ENCODE measurements at places on chromosomes 1 and 21.

DNA sequence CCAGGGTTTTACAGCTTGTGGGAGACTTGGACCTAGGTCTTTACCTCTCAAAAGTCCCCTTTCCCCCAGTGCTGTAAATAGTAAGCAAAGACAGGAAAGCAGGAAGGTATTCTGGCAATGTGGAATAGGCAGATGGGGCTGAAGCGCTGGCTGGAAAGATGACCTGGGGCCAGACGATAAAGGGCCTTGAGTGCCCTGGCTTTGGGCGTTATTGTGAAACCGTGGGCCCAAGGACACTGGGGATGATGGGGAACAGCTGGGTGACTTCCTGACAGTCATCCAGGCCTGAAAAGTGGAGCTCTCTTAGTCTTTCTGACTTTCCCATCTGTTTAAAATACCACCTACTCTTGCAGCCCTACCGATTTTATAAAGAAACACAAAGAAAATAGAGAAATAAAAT is 16.3 kb downstream of the URB2 start:
- DNase-seq: no peak

- no peak for DNase-seq
These were observed 48.3 kb upstream of the POFUT2 start for GRCh38 chr21:45335761-45336534.

DNA sequence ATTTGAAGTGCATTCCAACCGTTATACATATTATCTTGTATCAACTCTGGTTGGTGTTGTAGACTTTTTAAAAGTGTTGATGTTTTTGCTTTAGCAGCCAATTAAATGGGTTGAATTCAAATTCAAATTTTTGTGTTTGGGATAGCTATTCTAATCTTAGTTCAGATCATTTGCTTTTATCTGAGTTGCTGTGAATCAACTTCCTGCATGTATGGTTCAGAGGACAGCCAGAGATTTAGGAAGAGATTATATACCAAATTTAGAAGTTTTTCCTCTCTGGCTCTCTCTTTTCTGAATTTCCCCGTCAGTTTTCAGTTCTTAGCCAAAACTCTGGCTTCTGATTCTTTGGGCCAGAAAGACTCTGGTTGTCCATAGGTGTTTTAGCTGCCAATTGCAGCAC is 415.5 kb downstream of the NUF2 start:
- DNase-seq: no peak

DNA sequence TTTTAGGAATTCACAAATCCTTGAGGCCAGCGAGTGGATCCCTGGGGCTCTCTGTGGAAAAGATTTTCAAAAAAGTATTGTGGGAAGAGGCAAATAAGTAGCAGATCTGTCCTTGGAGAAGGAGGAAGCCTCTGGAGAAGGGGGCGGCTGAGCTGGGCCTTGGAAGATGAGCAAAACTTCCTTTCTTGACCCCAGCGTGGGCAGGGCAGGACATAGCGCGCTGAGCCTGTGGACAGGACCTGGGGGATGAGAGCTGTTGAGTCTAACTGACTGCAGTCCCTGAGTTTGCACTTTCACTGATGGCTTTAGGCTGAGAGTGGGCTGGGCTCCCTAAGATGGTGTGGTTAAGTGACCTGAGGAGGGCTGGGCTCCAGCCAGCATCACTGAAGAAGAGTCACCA is 170.2 kb upstream of the GALNT2 start:
- no peak for DNase-seq

DNA sequence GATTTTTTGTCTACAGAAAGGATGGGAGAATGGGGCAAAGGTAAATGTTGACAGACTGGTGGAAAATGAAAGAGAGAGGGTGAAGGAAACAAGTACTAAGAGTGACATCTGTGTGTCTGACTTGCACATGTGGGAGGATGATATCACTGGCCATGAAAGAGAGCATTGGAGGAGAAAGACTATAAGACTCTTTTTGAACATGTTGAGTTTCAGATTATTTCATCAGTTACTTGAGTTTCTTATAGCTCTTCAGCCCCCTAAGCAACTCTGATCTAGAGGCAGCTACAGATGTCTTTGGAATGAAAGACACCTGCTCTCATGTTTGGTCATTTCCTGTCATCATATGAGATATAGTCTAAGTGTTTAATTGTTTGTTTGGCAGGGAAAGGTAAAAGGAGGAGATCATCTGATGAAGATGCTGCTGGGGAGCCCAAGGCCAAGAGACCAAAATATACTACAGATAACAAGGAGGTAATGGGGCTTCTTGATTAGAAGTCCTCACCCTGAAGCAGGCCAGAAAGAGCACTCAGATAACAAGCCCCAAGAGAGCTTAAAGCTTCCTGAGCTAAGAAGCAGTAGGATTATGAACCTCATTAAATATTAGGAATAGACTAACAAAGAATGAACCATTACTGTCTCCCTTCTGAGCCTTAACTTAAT is 4.5 kb downstream of the POLR3C start:
- DNase-seq: no peak

- DNase-seq: no peak
These were observed 6.7 kb upstream of the EVI5 start for GRCh38 chr1:92791487-92792066.

GRCh38 chr1:245475126-245475525 is 320.3 kb downstream of the KIF26B start:
- DNase-seq: no peak

DNA sequence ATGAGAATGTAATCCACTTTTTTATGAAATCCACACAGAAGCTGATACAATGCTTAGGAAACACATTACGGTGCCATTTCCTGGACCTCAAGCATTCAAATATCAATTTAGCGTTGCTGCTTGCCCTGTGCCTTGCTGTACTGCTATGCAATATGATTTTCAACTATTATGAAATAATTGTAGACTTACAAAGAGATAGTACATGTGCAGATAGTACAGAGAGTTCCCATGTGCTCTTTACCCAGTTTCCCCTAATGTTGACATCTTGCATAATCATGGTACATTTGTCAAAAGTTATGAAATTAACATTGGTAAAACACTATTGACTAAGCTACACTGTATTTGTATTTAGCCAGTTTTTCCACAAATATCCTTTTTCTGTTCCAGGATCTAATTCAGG is 37.7 kb upstream of the PTBP2 start:
- DNase-seq: no peak

DNA sequence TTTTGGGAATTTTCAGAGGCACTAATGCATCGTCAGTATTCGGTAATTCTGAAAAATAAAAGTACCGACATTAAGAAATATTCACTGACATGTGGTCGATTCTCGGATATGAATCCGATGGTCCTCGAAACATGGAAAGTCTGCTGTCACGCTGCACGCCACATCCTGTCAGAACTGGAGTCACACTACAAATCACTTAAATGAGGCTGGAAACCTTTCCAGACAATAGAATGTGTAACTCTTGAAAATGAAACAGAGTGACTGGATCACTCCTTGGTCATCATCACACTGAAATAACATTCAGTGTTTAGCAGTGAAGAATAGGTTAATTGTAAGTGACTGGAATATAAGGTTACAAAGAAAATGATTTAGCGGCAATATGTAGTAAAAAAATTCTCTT is 620.1 kb upstream of the ADAMTS5 start:
- DNase-seq: no peak

- no peak for DNase-seq
These were observed 1.7 kb downstream of the PDE9A start for GRCh38 chr21:42654913-42655795.

DNA sequence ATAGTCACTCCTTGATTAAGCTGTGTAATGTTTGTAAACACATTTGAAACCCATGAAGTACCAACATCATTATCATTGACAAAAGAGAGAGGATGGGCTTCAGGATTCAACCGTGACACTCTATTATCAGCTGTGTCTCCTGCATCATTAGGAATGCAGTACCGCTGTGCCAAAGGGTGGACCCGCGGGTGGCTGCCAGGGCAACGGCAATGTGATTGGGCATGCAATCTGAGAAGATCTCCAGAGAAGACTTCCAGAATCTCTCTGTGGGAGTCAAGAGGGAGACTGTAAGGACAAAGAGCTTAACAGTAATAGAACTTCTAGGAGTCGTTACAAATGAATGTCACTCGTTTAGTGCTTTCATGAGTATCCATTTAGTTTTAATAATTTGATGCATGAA is 97.9 kb downstream of the USH2A start:
- DNase-seq: no peak

GRCh38 chr1:110634455-110635311 is 28.5 kb upstream of the KCNA2 start:
- peak; percentile 15 for DNase-seq

- DNase-seq: no peak
These were observed 34.1 kb downstream of the NAV1 start for GRCh38 chr1:201573030-201573429.

DNA sequence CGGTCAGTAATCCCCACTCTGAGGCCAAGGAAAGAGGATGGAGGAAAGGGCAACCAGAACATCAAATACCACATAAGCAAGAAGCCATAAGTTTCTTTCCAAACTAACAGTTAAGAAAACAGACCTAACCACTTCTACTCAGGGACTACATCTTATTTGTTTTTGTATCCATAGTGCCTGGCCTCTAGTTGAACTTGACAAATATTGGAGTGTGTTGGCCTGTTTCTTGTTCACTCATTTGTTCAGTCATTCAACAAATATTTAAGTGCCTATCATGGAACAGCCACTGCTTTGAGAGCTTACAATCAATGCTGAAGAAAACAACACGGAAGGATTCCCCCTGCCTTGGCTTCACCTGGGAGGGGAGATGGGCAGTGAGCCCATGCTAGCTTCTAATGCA is 69.7 kb downstream of the ST6GALNAC3 start:
- no peak for DNase-seq

GRCh38 chr21:16427587-16428087 is 697.9 kb downstream of the USP25 start:
- DNase-seq: no peak

GRCh38 chr1:66533804-66534740 is at the start of gene SGIP1:
Gene SGIP1, plus strand, starts transcription at chr1:66534153. Its CDS starts 206 bp downstream, at chr1:66534359.
- no peak for DNase-seq

- DNase-seq: no peak
These were observed 37.6 kb downstream of the TRIM11 start for GRCh38 chr1:228368801-228369607.

GRCh38 chr1:43904660-43905551 is 28.7 kb upstream of the ARTN start:
- DNase-seq: no peak

DNA sequence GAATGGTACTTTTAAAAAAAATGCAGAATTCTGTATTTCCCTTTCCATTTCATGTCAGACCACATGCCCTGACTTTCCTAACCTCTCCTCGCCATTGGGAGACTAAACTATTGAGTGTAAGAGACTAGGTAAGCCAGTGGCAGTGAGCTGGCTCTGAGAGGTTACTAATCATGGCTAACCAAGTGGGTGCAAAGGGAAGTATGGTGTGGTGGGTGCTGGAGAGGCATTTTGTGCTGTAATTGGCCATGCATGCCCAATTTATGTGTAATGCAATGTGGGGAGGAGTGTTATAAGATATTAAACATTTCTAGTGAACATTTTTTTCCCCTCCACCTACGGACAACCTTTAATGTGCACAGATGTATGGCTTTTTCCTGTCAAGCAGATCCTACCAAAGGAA is 190.1 kb downstream of the LMO4 start:
- DNase-seq: no peak

GRCh38 chr1:177411381-177411780 is 240.6 kb downstream of the BRINP2 start:
- DNase-seq: no peak

DNA sequence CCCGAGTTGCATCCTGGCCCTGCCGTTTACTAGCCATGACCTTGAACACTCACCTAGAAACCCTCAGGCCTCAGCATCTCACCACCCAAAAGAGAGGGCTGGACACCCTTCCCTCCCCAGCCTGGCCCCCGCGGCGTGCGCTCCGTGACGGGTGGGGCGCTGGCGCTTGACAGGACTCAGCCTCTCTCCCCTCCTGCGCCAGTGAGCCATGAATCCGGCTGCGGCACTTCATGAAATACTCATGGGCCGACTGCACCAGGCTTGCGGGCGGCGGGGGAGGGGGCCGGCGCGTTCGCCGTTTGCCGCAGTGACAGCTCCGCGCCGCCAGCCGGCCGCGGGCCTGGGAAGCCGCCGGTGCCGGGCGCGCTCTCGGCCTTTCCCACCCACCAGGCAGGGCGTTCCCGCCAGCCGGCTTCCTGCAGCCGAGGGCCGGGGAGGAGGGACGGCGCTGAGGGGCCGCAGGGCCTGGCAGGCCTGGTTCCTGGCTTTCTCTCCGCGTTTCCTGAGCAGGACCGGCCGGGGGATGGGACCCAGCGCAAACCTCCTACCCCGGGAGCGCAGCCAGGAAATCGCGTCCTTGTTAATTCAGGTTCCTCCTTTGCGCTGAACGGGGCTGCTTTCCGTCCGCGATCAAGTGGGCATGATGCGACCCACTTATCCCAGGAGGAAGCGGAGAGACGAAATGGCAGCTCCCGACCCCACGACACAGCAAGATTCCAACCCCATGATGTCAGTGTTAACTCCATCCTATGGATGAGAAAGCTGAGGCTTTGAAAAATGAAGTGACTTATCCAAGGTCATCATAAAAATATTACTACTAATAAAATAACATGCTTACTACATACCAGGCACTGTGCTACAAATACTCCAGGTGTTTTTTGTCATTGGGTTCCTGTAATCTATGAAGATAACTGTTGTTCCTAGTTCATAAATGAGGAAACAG is 9.1 kb upstream of the LUZP1 start:
- no peak for DNase-seq

- DNase-seq: no peak
These were observed 3.1 kb downstream of the WNT4 start for GRCh38 chr1:22139817-22140216.

DNA sequence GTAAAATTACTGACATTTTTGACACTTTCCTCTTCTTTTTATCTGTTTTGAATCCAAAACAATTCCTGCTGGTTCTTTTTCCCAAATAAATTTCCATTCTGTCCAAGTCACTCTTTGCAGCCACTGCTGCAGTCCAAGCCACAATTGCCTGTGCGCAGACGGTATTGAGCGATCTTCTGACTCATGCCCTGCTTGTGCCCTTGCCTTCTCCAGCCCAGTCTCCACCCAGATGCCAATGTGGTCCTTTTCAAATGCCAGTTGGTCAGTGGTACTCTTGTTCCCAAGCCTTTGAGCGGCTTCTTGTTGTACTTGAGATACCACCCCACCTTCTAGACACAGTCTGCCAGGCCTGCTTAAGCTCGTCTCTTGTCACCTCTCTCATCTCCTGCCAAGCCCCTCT is 78.9 kb downstream of the CAMTA1 start:
- DNase-seq: no peak

- no peak for DNase-seq
These were observed 14.8 kb upstream of the GBP5 start for GRCh38 chr1:89287181-89288050.

- DNase-seq: no peak
These were observed 142.8 kb upstream of the DNAH14 start for GRCh38 chr1:224786533-224787250.

- no peak for DNase-seq
These were observed 1.2 kb downstream of the PIGP start for GRCh38 chr21:37071561-37072273.

GRCh38 chr1:62882201-62883104 is 98.5 kb downstream of the ATG4C start:
- DNase-seq: no peak

DNA sequence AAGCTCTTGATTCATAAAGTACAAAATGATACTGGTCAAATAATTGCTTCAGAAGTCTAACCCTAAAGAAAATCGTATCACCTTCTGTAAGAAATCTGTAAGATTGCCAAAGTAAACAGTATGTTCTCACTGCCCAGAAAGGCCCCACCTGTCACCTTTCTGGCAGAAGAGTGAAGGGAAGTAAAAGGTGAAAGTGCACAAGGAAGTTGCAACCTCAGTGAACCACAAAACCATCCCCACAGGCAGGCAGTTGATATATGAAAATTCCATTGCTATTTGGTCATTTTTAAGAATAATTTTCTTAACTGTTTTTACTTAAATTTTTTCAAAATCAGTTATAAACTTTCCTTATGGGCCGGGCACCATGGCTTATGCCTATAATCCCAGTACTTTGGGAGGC is 48.5 kb upstream of the FBXO28 start:
- no peak for DNase-seq
